NCI-H510A treated with DMSO at 0.1 percent for 48 hours (cell line): ENCODE measurements at places on chromosomes 12 and 14.

GRCh38 chr14:39491134-39491571 lies 58.9 kb upstream of the FBXO33 start:
- peak; percentile 63 for DNase-seq

- DNase-seq, result no peak
Measured at GRCh38 chr12:124240493-124240892, 54.4 kb upstream of the RFLNA start.

DNA sequence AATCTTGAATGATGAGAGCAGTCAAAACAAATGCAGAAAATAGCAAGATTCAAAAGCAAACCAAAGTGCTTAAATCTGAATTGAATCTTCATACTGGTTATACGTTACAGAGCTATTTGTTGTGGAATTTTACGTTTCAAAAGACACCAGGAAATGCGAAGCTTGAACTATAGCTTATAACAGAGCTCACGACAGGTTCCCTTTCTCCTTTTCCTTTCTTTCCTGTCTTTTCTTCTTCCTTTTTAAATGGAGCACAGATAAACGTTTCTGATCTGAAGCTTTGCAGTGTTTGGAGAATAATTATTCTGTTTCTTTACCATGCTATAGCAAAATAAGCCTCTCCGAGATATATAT lies 492.6 kb upstream of the GARIN6 start:
- no peak for DNase-seq

GRCh38 chr12:75184516-75184915 lies 25.1 kb downstream of the KCNC2 start:
- peak; percentile 83 for DNase-seq

GRCh38 chr14:67510836-67511235 lies 22.3 kb upstream of the PLEKHH1 start:
- no peak for DNase-seq

DNA sequence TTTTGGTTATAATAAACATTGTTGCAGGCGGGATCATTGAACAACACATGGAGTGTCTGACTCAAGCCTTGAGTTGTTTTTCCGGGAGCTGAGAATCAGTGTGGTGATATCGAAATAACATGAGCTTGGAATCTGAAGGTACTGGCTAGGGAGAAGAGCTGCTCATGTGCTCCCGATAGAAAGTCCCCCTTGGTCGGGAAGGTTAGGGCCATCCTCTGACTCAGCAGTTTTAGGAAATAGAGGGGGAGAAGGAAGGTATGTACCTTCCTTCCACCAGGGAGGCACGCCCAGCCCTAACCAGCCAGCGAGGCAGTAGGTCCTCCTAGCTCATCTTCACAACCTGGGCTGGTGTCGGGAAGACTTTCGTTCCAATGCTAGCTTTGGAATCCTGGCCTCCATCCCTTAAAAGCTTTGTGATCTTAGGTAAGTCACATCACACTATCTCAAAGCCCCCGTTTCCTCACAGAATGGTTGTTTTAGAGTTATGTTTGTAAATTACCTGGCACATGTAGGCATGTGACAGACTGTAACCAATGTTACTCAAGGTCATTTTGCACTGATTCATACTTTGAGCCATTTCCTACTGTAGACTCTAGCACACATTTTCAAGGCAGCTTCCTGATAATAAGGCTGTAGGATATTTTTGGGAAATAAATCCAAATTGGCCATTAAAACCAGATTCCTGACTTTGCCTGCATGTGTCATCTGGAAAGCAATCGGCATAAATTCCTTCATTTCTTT lies 1.9 kb upstream of the RAB35 start:
- DNase-seq, result peak; percentile 39

GRCh38 chr12:46523863-46524770 lies 151.5 kb upstream of the SLC38A2 start:
- no peak for DNase-seq

GRCh38 chr12:38113991-38114390 lies 202.6 kb upstream of the ALG10B start:
- no peak for DNase-seq

GRCh38 chr12:49922349-49923034 lies 18.8 kb upstream of the FAIM2 start:
- no peak for DNase-seq

- no peak for DNase-seq
Measured at GRCh38 chr12:64780132-64780530, 20.9 kb upstream of the GNS start.

- no peak for DNase-seq
Measured at GRCh38 chr14:71703477-71703876, 228.8 kb upstream of the RGS6 start.

GRCh38 chr12:66050610-66051009 lies 79.9 kb downstream of the LLPH start:
- no peak for DNase-seq

- DNase-seq, result no peak
Measured at GRCh38 chr12:51428256-51428655, 3.6 kb downstream of the SLC4A8 start.

GRCh38 chr12:101962486-101962885 lies 85.1 kb downstream of the DRAM1 start:
- no peak for DNase-seq

- no peak for DNase-seq
Measured at GRCh38 chr12:125540580-125541204, 475.5 kb downstream of the AACS start.

DNA sequence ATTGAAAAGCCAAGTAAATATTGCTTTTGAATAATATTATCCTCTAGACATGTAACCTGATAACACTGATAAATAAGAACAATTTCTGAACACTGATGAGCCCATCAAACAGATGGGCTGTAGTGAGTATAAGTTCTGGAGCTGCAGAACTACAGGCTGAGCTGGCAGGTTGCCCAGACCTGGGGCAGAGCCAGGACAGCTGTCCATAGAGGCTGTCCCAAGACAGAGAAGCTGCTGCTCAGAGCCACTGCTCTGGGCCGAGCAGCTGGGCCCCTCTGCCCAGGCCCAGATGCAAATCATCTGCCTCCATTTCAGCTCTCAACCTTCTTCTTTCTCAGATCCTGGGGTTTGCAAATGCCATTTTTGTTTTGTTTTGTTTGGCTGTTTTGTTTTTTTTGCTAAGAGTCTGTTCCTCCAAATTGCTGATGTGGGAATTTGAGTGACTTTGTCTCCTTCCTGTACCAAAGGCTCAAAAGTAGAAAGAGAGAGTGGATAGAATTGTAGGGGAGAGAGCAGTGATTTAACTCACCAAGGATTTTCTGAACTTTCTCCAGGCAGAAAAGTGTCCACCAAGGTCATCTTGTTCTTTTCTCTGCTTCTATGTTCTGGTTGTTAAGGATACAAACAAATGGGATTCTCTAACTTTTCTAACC lies 4.0 kb upstream of the TESPA1 start:
- DNase-seq, result peak; percentile 56

DNA sequence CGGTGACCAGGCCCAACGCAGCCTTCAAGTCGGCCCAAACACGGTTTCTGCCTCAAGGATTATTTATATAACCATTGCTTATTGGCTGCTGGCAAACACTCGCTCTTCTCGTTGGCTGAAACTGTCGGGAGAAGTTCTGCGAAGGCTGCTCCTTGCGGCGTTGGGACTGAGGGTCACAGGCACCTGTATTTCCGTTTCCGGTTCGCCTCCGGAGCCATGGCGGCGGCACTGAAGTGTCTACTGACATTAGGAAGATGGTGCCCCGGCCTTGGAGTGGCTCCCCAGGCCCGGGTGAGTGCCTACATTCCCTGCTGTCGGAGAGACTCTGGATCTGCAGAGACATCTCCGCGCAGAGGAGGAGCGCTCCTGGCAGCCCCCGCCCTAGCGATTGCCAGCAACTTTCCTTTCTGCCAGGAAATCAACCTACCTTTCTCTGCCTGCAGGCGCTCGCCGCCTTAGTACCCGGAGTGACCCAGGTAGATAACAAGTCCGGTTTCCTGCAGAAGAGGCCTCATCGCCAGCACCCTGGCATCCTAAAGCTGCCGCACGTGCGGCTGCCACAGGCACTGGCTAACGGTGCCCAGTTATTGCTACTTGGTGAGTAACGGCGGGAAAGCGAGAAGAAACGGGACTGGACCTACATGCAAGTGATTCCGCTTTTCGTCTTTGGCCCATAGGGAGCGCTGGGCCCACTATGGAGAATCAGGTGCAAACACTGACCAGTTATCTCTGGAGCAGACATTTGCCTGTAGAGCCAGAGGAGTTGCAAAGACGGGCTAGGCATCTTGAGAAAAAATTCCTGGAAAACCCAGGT lies at the start of gene METTL17:
TSS of gene METTL17 (plus strand) at position 194 of the 814 bp plus-strand sequence. CDS start at position 217, 23 bp downstream.
- DNase-seq, result peak; percentile 79

GRCh38 chr12:123894823-123895345 lies 77.7 kb downstream of the CCDC92 start:
- DNase-seq, result no peak

DNA sequence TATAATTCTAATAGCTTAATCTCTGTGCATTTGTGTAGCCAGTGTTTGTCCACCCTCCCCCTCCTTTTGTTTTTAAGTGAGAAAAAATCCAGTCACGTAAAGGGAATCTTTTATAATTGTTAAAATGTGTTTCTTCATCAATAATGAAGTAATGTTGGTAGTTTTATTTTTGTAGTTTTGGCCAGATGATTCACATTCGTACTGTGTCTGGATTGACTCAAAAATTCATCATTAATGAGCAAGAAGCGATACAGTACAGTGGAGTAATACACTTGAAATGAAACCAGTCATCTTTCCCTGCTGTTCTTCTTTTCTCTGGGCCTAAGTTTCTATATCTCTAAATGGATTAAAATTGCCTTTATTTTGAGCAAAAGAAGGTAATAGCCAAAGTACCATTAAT lies 86.5 kb downstream of the SRGAP1 start:
- no peak for DNase-seq

DNA sequence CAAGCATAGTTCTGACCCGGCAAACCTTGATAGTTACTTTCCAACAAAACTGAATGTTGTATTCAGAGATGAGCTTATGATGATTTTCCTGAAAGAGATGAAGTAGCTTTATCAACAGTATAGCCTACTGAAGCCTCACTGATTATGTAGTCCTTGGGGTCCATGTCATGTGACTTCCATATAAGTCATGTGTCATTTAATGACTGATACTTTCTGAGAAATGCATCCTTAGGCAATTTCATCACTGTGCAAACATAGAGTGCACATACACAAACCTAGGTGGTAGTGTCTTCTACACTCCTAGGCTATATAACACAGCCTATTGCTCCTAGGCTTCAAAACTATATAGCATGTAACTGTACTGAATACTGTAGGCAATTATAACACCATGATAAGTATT lies 28.5 kb upstream of the TUBA1C start:
- no peak for DNase-seq

DNA sequence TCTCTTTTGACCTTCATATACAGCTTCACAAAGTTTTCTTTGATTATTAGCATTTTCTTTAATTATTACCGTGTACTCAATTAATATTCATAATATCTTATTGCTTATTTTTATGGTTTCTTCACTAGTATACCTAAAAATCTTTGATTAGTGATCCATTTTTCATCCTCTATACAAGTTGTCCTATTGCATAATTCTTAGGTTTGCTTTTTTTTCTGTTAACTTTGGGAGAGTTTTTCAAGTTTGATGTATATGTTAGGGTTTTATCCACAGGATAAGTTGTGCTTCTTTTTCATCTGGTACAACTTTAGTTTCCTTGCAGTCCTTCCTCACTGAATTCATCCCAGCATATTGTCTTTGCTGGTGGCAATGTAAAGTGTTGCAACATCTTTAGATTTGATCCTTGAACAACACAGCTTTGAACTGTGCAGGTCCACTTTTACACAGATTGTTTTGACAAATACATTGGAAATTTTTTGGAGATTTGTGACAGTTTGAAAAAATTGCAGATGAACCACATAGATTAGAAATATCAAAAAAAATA lies 88.6 kb upstream of the NAV3 start:
- no peak for DNase-seq

- DNase-seq, result no peak
Measured at GRCh38 chr14:31582286-31582691, 21.1 kb downstream of the NUBPL start.

GRCh38 chr14:37544407-37544806 lies 50.6 kb downstream of the FOXA1 start:
- DNase-seq, result no peak

- DNase-seq, result no peak
Measured at GRCh38 chr12:41018010-41018409, 170.1 kb upstream of the PDZRN4 start.

DNA sequence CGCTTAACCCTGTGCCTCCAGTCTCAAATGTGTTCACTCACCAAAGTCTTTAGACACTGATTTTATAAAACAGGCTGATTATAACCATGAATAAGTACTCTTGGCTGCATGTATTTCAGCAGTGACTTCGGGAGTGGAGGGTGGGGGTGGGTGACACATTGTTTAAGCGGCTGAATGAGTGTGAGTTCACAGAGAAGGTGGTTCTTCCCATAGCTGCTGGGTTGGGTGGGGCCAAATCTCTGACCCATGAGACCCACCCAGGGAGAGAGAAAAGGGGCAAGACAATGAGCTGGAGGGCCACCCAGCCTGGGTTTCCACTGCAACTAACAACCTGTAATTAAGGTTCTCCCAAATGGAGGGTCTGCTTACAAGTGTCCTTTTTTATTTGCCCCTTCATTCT lies 96.4 kb downstream of the SYNE3 start:
- DNase-seq, result no peak

DNA sequence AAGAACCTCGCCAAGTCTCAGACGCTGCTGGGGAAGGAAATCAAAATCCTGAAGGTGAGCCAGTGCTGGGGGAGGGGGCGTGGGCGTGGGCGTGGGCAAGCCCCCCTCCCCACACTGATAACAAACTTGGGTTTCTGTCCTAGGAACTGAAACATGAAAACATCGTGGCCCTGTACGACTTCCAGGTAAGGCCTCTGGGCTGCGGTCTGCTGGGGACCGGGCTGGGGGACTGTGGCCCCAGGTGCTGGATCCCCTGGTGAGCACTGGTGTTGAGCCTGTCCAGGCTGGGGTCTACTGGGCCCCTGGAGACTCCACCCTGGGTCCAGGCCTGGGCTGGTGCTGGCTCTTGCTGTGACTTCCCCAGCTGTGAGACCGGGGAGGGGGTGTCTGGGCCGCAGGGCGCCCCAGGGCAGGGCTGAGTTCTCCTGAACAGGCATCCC lies 1.2 kb downstream of the ULK1 start:
- DNase-seq, result no peak

DNA sequence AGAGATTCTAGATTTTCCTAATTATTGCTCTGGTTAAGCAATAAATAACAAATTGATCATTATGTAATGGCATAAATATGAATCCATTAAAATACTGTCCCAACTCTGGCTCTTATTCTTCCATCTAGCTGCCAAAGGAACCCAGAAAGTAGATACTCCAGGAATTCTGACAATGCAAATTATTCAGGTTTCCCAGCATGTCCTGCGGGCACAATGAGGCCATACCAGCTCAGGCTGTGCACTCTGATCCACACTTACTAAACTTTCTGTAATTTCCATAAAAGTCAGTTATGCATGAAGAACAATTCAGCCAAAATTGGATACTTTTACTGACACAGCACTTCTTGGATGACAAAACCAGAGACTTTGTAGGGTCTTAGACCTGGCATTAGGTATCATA lies 576.3 kb downstream of the KCNH5 start:
- no peak for DNase-seq

GRCh38 chr14:34056046-34056445 lies 105.2 kb upstream of the EGLN3 start:
- no peak for DNase-seq
